Brain pericyte (primary cell): ENCODE measurements at places on chromosomes 4 and X.

- DNase-seq = no peak
These were observed 57.1 kb upstream of the NOCT start for GRCh38 chr4:138958519-138958918.

- DNase-seq = no peak
These were observed 155.0 kb upstream of the MAOA start for GRCh38 chrX:43500996-43501694.

- DNase-seq = no peak
These were observed 197.6 kb upstream of the KLF3 start for GRCh38 chr4:38466401-38466800.

- peak; percentile 60 for DNase-seq
These were observed 29.6 kb downstream of the PDGFC start for GRCh38 chr4:156941940-156942548.

DNA sequence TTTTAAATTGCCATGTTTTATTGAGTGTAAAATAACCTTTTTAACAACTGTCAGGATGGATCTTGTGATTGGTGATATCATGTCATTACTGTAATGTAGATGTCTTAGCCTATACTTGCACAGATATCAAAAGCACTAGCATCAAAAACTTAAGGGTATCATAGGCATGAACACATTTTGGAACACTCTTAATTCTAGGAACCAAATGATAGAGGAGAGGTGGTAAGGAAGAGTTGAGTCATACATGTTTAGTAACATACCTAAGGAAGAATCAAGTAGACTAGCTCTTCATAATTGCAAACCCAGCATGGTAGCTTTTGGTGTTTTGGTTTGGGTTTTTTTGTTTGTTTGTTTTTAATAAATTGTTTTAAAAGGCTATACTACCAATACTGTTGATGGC is 43.4 kb downstream of the SMARCAD1 start:
- DNase-seq = no peak

DNA sequence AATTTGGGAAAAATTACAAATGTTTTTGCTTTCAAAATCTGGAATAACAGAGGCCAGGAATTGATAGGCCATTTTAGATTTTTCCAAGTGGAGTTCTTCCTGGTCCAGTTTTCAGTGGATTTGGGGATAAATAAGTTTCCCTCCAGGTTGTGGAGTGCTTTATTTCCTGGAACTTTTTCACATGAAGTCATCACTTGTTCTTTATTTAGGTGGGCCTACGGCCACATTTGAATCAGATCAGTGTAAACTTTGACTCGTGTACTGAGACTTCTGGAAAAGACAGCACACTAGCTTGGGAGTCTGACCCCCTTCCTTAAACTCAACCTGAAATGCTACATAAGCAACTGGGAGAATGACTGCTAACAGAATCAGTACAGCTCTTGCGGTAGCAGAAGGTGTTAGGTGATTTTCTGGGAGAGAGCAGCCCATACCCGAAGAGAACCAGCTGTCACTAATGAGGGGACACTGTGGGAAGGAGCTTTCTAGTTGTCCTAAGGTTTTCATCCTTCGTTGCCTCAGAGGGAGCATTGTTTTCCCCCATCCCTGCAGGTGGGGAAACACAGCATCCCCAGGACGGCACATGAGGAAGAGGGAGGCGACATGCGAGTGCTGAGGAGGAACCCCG is 235.2 kb upstream of the FAT1 start:
- DNase-seq = no peak
